ENCODE measurements at places on chromosomes 3 and 15. TPM values are rescaled to one million over a fixed set of nuclear protein-coding genes. Genes with fewer than 3 reads are reported as not detected.

DNA sequence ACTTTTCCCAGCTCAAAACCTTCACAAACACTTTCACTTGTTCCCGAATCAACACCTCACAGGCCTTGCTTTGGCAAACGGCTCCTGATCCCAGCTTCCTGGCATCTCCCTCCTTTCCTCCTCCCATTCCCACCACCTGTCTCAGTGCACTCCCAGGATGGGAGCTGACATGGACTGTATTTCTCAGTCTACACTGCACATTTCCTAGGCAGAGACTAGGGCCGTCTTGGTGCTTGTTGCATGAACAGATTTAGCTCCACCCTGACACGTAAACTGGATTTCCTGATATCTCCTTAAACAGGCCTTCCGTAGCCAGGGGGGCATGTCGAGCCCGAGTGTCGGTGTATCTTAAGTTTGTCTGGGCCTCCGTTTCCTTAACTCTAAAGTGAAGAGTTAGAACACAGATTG, 790 bp upstream of the WHAMM start:
- no peak for DNase-seq
- peaks cover 6% of the 10 kb centered on the region for H3K4me1 ChIP-seq
- no peaks in the 10 kb centered on the region for H3K27me3 ChIP-seq
- peak overlapping the region; percentile 99 for H3K27ac ChIP-seq

DNA sequence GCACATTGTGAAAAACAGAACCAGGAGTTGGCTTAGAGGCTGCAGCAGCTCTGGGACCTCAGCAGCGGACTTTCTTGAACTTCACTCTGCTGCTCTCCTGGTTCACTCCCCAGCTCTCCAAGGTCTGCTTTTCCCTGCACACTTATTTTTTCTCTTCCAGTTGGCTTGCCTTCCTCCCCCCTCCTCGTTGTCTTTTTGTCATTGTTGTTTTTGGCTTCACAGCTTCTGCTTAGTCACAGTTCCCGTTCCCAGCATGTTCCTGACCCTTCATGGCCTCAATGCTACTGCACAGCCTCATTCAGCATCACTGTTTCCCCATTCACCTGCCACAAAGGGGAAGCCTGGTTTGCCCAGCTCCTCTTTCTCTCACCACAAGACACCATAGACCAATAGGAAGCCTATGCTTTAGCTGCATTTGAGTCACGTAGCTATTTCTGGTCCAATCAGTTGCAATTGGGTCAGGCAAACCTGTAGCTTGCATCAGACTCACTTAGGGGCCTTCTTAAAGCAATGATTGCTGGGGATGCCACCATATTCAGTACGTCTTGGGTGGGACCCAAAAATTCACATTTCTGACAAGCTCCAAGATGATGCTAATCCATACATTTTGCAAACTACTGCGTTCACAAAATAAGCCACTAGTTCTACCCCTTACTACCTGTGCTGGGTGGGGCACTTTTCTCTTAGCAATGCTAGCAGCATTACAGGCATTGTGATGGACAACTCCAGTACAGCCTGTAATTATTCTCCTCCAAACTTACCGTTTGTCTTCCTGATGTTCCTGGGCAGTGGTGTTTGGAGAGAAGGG, 7.8 kb upstream of the SUMF1 start:
- no peaks in the 10 kb centered on the region for H3K36me3 ChIP-seq
- no peak overlapping the region for H3K27ac ChIP-seq
- peak; percentile 66 for DNase-seq
- peaks cover 7% of the 10 kb centered on the region for H3K4me1 ChIP-seq
- H3K4me3 ChIP-seq = no peak overlapping the region

DNA sequence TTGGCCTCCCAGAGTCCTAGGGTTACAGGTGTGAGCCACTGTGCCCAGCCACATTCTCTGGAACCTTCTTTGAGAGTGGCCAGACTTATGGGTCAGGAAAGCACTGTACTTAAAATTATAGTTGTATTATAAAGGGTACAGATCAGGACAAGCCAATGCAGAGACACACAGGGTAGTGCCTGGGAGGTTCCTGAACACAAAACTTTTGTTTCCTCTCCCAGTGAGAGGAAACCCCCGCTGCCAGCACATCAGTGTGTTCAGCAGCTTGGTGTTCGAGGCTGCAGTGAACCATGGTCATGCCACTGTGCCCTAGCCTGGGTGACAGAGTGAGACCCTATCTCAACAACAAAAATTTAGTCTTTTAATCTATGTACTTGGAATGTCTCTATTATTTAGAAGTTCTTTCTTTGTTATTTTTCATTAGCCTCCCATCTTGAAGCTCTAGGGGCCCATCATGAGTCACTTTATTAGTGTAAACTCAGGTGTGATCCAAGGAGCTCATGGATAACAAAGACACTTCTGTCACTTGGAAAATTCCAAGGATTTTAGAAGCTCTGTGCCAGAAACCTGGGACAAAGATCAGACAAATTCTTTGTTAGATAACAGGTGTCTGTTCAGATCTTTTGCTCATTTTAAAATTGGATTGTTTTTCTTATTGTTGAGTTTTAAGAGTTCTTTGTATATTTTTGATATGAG, 7.8 kb downstream of the BLOC1S6 start:
- no peaks in the 10 kb centered on the region for H3K27me3 ChIP-seq
- H3K4me3 ChIP-seq = no peak overlapping the region
- peaks cover 11% of the 10 kb centered on the region for H3K36me3 ChIP-seq
- H3K4me1 ChIP-seq = no peaks in the 10 kb centered on the region
- no peak overlapping the region for H3K27ac ChIP-seq

DNA sequence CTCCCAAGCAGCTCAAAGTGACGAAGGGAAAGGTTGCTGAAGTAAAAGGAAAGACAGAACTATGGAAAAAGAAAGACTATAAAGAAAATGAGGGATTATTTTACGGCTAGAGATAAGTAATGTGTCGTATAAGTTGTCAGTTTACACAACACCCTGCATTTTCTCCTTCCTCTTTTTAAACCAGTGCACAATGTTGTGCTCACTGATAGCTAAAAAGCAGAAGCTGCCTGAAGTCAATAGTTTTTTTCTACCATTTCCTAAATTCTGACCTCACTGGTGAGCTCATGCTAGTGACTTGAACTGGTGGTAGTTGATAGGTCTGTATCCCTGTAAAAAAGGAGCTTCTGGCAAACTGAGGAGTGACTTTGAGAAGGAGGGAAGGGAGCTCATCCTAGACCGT, 368.6 kb upstream of the GBE1 start:
- H3K27me3 ChIP-seq = no peaks in the 10 kb centered on the region
- no peak for DNase-seq
- no peak overlapping the region for H3K27ac ChIP-seq
- no peaks in the 10 kb centered on the region for H3K4me1 ChIP-seq
- H3K4me3 ChIP-seq = no peak overlapping the region
- H3K36me3 ChIP-seq = no peaks in the 10 kb centered on the region

GRCh38 chr3:64213962-64214379, 11.3 kb downstream of the PRICKLE2 start:
- no peak for DNase-seq
- no peaks in the 10 kb centered on the region for H3K27me3 ChIP-seq
- H3K4me1 ChIP-seq = no peaks in the 10 kb centered on the region
- peak overlapping the region; percentile 71 for H3K27ac ChIP-seq
- no peaks in the 10 kb centered on the region for H3K36me3 ChIP-seq

- DNase-seq = no peak
- no peaks in the 10 kb centered on the region for H3K27me3 ChIP-seq
- H3K36me3 ChIP-seq = no peaks in the 10 kb centered on the region
- H3K4me1 ChIP-seq = no peaks in the 10 kb centered on the region
Measured at GRCh38 chr15:55060836-55061235, 135.9 kb downstream of the RSL24D1 start.

LCMT2 gene
- total RNA-seq = 4.2 TPM

C3orf20 gene
- 0.09 TPM for total RNA-seq

DNA sequence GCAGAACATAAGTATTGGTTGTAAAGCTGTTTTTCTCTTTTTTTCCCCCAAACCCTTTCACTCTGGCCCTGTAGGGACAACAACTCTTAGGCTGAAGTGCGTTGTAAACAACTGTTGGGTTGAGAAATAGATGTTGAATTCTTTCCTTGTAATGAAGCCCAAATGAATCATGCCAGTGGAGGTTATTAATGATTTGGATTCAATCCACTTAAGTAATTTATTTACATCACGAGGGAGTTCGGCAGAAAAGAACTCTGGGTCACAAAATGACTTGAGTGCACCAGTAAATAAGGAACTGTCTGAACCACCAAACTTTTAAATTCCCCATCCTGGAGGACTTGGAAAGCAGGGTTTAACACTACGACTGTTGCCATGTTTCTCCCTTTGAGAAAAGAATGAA, 218.9 kb downstream of the PDZRN3 start:
- no peak overlapping the region for H3K27ac ChIP-seq
- no peaks in the 10 kb centered on the region for H3K27me3 ChIP-seq
- no peak overlapping the region for H3K4me3 ChIP-seq
- no peaks in the 10 kb centered on the region for H3K4me1 ChIP-seq

TMPRSS7 gene
- total RNA-seq = not detected

- no peak overlapping the region for H3K4me3 ChIP-seq
- H3K4me1 ChIP-seq = peaks cover 28% of the 10 kb centered on the region
- DNase-seq = no peak
- H3K27ac ChIP-seq = no peak overlapping the region
Measured at GRCh38 chr15:85541744-85542143, 161.3 kb downstream of the AKAP13 start.

- H3K4me1 ChIP-seq = no peaks in the 10 kb centered on the region
- H3K4me3 ChIP-seq = no peak overlapping the region
- H3K27ac ChIP-seq = no peak overlapping the region
- H3K36me3 ChIP-seq = no peaks in the 10 kb centered on the region
Measured at GRCh38 chr15:61524545-61524944, 295.4 kb upstream of the RORA start.

DNA sequence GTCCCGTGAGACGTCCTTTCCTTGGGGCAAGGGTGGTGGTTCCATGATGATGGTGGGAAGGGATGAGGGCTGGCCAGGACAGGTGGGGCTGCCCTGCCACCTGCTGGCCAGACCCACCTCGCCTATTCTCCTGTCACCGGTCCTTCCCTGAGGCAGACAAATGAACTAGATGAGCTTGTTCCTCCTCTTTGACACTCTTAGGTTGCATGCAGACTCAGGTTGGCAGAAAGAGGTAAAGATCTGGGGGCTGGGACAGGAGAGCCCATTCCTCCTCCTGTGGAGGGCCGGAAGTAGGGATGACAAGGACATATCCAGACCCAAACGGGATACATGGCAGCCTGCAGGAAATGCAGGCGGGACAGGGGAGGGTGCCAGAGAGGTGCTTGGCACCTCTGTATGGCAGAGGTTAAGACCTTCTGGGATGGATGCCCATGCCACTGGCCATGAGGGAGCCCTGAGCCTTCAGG, 38.6 kb downstream of the ACSBG1 start:
- H3K27ac ChIP-seq = no peak overlapping the region
- no peak overlapping the region for H3K4me3 ChIP-seq
- no peaks in the 10 kb centered on the region for H3K36me3 ChIP-seq
- DNase-seq = no peak

DNA sequence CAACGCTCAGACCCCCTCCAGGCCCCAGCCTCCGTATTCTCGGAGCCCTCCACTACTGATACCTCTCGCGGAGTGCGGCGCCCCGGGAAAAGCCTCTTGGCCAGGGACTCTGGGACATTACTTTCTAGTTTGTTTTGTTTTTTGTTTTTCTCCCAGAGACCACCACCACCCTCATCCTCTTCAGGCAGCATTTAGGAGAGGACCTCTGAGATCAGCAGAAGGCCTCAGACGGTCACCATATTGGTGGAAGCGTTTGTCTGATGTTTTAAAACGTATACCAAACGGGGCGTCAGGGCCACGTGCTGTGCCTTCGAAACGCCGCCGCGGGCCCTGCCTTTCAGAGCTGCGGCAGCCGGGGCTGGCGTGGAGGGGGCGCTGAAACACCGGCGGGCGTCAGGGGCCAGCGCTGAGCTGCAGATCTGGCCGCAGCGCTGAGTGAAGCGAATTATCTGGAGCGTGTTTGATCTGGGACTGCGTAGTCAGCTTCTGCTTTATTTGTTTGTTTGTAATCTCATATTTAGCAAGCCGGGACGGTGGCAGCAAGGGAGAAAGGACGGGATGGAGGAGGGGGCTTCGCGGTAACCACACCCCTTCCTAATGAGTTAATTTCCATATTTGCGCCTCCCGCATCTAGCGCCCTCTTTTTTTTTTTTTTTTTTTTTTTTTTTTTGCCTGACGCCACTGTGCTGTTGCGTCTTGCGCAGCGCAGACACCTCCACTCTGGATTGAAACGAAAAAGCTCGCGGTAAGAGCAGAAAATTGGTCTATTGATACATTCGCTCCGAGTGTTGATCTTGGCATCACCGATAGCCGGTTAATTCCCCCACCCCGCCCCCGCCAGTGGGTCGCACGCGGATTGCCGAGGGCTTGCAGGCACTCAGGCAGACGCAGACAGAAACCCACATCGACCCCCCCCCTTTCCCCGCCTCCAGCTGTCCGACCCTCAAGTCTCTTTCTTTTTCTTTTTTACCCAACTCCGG, 14.9 kb downstream of the SOX2 start:
- peaks cover 17% of the 10 kb centered on the region for H3K27me3 ChIP-seq
- DNase-seq = no peak
- H3K4me1 ChIP-seq = no peaks in the 10 kb centered on the region
- H3K27ac ChIP-seq = no peak overlapping the region

IMPG2 gene
- total RNA-seq = 0.12 TPM

GRCh38 chr15:45777781-45778180, 143.0 kb downstream of the SQOR start:
- DNase-seq = no peak
- no peak overlapping the region for H3K4me3 ChIP-seq
- H3K4me1 ChIP-seq = no peaks in the 10 kb centered on the region
- no peak overlapping the region for H3K27ac ChIP-seq
- no peaks in the 10 kb centered on the region for H3K27me3 ChIP-seq
- no peaks in the 10 kb centered on the region for H3K36me3 ChIP-seq

DNA sequence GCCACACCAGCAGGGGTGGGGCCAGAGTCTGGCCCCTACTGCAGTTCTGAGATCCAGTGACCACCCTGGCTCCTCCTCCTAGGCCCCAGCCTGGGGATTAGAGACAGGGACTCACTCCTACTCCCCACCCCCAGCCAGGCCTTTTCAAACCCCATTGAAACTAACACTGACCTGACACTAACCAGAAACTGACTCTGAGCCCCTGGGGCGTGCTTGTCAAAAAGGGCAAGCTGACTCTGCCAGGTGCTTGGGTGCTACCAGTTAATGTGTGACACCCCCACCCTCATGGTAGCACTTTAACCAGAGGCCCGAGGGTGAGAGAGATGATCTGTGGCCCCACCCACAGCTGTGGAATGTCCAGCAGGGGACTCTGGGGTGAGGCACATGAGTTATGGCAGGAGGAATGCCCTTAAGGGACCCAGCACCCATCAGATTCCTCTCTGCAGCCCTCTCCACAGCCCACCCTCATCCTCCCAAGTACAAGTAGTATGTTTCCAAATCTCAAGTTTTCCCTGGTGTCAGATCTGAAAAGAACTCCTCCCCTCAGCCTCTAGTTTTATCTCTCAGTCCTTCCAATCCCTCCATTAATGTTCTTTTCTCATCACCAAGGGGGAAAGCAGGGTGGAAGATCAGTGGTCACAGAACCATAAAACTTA, 1.4 kb downstream of the PTH1R start:
- H3K27me3 ChIP-seq = no peaks in the 10 kb centered on the region
- H3K36me3 ChIP-seq = no peaks in the 10 kb centered on the region
- no peak overlapping the region for H3K27ac ChIP-seq
- no peak for DNase-seq
- H3K4me1 ChIP-seq = peaks cover 3% of the 10 kb centered on the region

- H3K36me3 ChIP-seq = no peaks in the 10 kb centered on the region
- H3K27me3 ChIP-seq = no peaks in the 10 kb centered on the region
- peaks cover 3% of the 10 kb centered on the region for H3K4me1 ChIP-seq
- no peak overlapping the region for H3K27ac ChIP-seq
- peak; percentile 83 for DNase-seq
Measured at GRCh38 chr3:124688581-124689454, 41.4 kb upstream of the UMPS start.

TNNC1 gene
- total RNA-seq = 3.2 TPM

All from pancreas (tissue), 10 donors.